Effector memory CD4-positive, alpha-beta T cell (primary cell): ENCODE measurements at places on chromosomes 5 and 9.

DNA sequence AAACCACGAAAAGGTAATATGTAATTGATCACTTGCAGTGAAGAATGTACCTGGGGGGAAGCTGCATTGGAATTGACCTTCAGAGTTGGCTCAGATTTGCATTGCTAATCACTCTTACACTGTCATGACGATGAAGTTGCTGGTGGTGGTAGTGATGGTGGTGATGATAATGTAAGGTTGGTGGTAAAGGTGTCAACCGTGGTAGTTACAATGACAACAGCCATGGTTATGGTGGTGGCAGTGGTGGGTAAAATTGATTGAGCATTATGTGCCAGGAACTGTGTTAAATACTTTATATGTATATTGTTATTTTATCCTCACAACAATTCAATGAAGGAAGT, 282.4 kb downstream of the NR3C1 start:
- no peak for DNase-seq

DNA sequence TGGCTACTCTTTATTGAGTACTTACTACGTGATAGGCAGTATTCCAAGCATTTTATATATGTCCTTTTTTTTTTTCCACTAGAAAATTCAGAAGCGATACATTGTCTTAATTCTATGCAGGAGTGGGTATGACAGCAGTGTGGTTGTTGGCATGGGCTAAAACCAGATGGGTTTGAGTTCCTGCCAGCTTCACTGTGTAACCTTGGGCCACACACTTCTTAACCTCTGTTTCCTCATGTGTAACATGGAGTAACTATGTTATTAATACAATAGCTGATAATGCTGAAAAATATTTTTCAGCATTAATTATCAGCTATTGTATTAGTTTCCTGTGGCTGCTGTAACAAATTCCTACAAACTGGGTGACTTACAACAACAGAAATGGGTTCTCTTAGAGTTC, 12.0 kb downstream of the SNX18 start:
- DNase-seq = no peak

DNA sequence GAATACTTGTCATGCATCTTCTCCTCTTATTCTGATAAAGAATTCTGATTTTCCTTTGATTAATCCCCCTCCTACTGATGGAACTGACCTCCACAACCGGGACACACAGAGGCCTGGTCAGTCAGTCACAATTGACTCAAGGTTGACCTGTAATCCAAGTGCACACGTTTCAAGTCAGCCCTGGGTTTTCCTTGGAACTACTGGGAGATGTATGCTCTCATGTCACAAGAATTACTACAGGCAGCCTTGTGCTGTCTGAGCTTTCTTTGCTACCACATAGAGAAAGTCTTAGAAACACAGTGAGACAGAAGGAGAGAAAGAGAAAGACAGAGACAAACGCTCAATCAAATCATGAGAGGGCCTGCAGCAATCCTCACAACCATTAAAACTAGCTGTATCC, 345.8 kb downstream of the PDE4D start:
- no peak for DNase-seq

- no peak for DNase-seq
Observed at GRCh38 chr5:172763120-172763464, 7.9 kb downstream of the DUSP1 start.

DNA sequence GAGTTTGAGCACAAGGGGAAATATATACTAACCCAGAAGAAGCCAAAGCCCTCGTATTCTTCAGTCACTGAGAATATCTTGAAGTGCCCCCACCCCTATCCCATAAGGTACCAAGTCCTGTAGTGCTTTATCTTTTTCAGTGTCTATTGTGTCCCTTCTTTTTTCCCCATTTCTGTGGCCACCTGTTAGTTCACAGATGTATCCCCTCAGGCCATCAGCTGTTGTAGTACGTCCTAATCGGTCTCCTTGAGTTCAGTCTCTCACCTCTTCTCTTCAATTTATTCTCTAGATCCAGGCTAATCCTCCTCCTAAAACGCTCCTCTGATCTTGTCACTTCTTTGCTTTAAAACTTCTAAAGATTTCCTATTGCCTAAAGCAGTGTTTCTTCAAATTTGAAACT, 10.4 kb downstream of the RGS7BP start:
- no peak for DNase-seq

DNA sequence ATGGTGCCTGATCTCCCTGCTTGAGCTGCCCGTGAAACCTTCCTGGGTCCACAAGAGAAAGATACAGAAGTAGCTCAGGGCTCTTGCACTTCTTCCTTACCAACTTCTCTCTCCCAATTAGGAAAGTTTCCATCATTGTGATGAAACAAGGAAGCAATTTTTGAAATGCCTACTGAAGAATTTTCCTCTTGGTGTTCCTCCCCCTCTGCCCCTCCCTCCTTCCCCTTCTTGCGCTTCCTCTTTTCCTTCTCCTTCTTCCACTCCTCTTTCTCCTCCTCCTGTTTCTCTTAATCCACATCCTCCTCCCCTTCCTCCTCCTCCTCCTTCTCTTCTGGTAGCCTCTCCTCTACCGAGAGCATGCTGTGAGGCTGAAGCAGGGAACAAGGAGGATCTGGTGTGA, 36.3 kb upstream of the OTULINL start:
- no peak for DNase-seq

GRCh38 chr9:99998266-99998665, 91.8 kb downstream of the STX17 start:
- DNase-seq = no peak

DNA sequence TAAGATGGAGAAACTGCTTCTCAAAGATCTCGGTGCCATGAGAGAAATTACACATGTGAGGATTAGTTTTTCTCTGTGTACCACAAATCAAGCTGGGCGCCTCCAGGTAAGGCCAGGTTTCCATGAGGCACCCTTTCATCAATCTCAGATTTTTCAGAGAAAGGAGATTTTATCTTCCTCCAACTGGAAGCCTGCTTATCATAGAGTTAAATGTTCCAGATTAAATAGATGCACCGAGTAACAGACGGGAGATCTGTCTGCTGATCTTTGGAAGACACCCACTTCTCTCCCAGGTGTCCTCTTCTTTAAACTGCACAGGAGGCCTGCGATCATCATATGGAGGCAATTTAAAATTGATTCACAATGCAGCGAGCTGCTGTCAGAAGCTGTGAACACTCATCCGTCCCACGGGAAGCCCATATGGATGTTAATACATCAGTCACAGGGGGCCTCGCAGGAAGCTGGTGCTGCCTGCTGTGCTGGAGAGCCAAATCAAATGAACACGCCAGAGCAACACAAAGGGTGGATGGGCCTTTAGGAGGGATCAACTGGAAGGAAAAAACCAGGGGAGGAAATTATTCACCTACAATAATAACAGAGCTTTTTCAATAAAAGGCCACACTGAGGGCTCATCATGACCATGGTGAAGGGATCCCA, 93.3 kb downstream of the TLE1 start:
- no peak for DNase-seq

DNA sequence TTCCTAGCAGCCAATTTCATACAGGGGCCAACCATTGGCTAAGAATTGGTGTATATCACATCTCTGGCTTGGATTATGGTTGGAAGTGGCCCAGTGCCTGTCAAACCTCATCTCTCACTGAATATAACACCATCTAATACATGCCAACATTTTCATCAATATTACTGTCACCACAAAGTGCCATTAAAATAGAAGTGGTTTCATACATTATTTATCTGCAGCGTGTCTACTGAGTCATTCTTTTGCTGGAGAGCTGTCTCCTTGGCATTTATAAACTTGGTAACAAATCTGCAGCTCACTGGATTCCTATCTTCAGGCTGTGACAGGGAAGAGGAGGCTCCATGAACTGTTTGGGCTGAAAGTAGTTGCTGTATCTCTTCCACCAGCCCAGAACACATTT, 70.9 kb downstream of the PTTG1 start:
- no peak for DNase-seq

DNA sequence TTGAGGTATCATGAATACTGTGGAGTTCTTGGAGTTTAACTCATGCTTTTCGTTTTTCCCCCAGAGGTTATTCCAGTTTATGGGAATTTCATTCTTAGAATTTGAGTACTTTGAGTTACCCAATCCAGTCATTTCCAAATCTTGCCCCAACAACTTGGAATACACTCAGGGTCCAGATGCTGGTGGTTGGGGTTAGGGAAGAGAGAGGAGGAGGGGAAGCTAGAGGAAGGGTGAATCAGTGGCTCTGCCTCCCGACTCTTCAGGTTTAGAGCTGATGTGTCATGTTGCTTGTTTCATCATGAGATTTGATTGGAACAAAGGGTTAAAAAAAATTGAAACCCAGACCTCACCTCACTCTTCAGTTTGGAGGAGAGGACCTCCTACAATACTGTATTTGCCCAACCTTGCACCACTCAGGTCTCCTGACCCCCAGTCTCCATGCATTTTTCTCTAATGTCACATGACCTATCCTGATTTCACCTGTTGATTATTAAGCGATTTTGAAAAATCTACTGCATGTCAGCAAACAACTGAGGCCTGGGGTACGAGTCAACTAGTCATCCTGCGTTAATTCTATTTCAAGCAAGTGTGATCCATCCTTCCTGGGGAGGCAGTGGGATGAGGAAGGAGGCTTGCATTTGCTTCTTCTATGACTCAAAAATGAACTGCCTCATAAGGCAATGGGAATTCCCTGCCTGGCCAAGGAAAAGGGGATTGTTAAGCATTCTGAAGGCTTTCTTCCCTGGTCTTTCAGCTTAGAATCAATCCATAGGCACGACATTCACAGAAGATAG, 6.2 kb upstream of the SLC1A3 start:
- DNase-seq = no peak

- no peak for DNase-seq
Observed at GRCh38 chr5:146643776-146644175, 127.8 kb upstream of the GPR151 start.

DNA sequence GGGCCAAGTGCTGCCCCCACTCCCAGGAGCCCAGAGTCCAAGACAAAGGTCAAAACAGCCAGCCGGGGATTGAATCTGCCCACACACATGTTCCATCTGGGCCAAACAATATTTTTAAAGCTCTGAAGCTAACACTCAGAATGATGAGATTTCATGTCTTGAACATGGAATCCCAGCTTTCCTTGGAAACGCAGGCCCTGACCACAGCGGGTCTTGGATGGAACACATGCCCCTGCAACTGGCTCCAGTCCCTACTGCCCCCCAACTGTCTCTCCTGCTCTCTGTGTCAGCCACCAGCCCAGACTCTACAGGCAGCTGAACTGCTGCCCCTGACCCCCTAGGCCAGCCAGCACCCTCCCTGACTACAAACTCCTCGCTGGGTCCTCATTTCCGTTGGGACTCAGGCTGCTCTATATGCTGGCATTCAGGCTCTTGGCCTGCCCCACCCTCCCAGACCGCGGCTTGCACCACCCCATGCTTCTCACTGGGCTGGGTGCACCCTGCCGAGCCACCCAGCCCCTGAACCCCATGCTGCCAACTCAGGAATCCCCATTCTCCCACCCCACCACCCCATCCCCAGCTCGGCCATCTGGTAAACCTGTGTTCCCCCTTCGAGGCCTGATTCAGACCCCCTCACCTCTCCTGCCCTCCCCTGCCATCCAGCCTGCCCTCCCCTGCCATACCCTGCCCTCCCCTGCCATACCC, 71.7 kb downstream of the ADAMTS2 start:
- DNase-seq = no peak

DNA sequence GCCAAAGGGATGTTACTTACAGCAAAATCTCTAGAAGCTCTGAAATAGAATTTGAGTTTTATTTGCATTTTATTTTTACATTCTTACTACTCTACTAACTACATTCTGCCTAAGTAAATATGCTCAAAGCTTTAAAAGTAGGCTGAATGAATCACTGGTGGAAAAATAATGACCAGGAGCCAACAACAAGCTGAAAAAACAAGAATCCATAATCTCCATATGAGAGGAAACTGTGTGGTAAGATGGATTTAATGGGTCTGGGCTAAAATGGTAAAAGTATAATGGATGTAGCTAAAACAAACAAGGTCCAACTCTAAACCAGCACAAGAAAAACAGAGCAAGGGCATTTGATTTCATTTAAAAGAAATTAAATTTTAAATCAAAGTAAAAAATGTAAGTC, 525.8 kb upstream of the FTMT start:
- no peak for DNase-seq

GRCh38 chr5:159120446-159120845, 20.7 kb upstream of the EBF1 start:
- no peak for DNase-seq

DNA sequence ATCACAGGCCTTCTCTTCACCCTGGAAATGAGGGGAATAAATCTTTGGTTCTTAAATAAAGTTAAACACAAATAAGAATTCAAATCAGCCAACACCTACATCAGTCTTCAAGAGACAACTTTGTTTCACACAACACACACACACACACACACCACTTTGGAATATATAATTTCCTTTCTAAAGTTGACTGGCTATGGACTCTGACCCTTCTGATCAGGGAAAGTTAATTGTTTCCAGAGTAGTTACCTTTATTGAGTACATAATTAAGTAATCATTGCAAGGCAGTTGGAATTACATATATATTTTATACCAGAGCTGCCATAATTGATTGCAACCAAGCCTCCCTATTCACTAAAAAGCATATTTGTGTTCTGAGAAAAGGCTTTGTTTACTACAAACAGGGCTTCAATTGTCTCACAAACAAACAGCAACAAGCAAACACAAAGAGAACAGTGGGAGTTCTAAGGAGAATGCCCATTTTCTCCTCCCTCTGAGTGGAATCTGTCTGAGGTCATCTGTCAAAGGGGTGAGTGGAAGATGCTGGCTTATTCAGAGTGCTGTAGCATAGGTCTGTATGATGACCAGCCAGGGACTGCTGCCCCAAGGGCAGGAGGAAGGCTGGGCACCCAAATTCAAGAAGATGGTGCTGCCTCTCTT, 136.6 kb downstream of the SEMA6A start:
- no peak for DNase-seq

- DNase-seq = no peak
Observed at GRCh38 chr5:163310997-163311396, 126.4 kb upstream of the CCNG1 start.

DNA sequence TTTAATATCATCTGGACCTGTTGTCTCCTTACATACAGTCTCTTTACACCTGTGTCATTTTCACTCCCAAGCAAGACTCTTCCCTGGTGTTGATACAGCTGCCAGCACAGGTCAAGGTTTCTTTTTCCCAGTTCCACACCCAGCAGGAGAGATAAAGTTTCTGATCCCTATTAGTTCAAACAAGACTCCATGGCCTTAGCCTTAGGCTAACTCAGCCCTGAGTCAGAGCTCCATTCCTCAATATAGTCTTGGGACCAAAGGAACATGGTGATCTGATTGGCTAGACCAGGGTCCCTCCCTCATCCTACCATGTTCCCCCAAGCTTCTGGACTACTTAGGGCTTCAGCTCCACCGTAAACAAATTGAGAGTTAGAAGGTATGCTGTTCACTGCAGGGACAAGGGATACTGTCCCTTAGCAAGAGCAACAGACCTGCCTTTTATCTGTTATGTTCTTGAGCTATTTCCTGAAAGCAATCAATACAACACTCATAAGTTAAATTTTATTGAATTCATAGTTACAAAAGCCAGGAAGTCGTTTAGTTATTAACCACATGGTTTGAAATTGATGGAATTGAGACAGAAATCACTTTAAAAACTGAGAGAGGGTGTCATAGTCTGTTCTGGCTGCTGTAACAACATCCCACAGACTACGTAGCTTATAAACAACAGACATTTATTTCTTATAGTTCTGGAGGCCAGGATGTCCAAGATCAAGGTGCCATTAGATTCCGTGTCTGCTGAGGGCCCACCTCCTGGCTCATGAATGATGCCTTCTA, 20.5 kb downstream of the SLC1A1 start:
- DNase-seq = no peak
